ENCODE measurements at places on chromosomes 2 and 18.

DNA sequence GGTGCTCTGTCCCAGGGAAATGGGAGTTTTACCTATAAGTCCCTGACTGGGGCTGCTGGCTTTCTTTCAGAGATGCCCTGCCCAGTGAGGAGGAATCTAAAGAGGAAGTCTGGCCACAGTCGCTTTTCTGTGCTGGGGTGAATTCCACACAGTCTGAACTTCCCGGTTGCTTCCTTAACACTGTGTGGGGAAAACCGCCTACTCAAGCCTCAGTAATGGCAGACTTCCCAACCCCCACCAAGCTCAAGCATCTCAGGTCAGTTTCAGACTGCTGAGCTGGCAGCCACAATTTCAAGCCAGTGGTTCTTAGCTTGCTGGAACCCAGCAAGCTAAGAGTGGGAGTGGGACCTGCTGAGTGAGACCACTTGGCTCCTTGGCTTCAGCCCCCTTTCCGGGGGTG lies 54.9 kb downstream of the NUP35 start:
- no peak for DNase-seq

GRCh38 chr18:79567481-79568147 lies 112.0 kb upstream of the CTDP1 start:
- DNase-seq, result peak; percentile 49

DNA sequence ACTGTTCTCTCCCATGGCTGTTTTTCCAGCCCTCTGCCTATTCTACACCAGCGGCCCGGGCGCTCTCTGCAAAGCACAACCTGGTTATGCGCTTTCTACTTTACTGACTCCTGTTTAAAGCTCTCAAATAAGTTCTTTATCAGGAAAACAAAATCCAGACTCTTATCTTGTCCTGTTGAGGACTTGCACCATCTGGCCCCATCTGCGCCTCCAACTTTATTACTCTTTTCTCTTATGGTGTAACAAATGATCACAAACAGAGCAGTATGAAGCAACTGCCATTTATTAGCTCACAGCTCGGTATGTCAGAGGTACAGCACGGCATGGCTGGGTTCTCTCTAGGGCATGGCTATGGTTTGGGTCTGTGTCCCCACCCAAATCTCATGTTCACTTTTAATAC lies 236.5 kb upstream of the NT5C1B start:
- no peak for DNase-seq

GRCh38 chr2:35864141-35864540 lies 491.4 kb upstream of the CRIM1 start:
- DNase-seq, result no peak

DNA sequence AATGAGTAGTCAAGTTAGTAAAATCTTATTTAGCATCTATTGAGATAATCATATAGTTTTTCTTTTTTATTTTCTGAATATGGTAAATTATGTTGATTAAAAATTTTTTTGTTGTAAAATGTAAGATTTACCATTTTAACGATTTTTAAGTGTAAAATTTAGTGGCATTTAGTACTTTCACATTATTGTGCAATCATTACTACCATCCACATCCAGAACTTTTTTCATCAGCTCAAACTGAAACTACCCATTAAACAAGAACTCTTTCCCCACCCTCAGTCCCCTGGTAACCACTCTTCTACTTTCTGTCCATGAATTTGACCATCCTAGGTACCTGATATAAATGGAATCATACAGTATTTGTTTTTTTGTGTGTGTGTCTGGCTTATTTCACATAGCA lies 11.1 kb downstream of the RAB3GAP1 start:
- no peak for DNase-seq

- DNase-seq, result no peak
Measured at GRCh38 chr2:191618046-191618780, 59.7 kb upstream of the NABP1 start.

- no peak for DNase-seq
Measured at GRCh38 chr2:65551528-65551927, 119.1 kb upstream of the SPRED2 start.

GRCh38 chr2:227241005-227241404 lies 76.6 kb downstream of the COL4A3 start:
- DNase-seq, result no peak

- no peak for DNase-seq
Measured at GRCh38 chr18:76588601-76589226, 93.7 kb upstream of the ZNF516 start.

GRCh38 chr2:195795879-195796278 lies 138.9 kb downstream of the SLC39A10 start:
- no peak for DNase-seq

GRCh38 chr2:167718560-167718959 lies 528.8 kb downstream of the STK39 start:
- no peak for DNase-seq

- no peak for DNase-seq
Measured at GRCh38 chr18:35463827-35464226, 33.9 kb downstream of the INO80C start.

GRCh38 chr2:98483257-98483861 lies 38.7 kb downstream of the INPP4A start:
- DNase-seq, result no peak

DNA sequence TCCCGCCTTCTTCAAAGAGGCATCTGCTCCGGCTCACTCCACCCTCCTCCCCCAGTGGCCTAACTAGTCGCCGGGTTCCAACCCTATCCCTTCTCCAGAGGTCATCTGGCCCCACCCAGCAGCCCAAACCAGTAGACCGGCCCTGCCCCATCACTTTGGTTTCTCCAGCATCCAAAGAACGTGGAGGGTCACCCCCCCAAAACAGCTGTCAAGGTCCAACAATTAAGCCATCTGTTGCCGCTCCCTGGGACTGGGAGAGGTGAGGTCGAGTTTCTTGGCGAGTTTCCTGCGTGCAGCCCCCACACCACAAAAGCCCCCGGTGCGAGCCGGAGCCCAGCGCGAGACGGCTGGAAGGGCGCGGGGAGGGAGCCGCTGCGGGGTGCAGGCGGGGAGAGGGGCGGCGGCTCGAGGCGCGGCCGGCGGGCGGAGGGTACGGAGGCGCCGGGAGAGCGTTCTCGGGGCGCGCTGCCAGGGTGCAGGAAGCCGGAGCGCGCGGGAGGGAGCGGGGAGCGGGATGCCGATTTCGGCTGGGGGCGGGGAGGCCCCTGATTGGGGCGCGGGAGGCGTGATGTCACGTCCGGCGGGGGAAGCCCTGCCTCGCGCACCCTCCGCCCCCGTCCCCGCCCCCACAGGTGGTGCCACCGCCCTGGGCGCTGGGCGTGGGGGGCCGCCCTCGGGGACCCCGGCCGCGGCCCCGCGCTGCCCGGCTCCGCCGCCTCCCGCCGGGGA lies 571 bp upstream of the GPC1 start:
- DNase-seq, result peak; percentile 48

- no peak for DNase-seq
Measured at GRCh38 chr2:41377837-41378236, 670.0 kb upstream of the PKDCC start.

GRCh38 chr2:69216535-69217332 lies 170.3 kb downstream of the GFPT1 start:
- no peak for DNase-seq

DNA sequence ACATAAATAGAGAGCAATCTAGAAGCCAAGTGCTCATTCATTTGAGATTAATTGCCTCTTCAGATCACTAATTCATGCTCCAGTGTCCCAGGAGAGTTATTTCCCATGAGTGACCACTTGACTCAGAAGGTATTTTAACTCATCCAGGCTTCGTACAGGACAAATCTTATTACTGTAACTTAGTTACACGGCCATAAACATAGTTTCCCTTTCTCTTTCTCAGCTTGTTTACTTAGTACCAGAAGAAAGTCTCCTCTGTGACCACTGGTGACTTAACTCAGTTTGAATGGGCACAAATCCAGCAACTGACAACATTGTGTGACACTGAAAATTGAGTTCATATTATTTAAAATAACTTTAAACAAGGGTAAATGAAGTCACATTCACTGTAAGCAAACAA lies 25.3 kb downstream of the MMADHC start:
- no peak for DNase-seq

DNA sequence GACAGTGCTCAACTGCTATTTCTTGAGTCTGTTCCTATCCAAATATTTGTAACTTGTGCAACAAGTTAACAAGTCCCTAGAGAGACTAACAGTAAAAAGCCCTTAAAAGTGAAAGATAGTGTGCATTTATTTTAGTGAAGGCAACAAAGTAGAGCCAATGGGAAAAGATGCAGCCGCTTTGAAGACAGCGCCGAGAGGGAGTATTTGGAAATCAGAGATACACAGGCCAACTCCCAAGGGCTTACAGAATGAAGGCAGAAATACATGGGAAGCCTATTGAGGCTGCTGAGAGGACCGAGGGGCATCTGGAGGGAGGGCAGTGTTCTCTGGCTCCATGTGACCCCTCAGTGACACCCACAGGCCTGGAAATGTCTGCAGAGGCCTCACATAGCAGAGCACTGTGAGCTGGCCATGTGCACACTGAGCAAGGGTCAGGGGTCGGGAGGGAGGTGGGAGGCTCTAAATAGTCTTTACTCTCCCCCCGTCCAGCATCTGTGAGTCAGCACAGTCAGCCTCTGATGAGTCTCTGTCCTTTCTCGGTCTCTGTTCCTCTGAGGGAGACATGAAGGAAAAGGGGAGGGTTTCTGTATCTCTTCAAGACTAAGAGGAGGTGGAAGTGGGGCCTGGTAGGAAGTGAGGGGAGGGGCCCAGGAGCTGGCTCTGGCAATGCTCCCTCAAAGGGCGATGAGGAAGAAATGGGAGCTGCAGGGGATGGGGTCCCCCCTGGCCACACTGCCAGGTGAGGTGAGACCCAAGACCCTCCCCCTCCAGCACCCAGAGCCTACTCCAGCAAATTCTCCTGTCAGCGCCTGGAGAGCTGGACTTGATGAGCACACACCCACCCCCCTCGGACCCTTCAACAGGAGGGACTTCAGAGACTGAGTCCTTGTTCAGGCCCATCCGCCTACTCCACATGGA lies 133.6 kb downstream of the SP3 start:
- no peak for DNase-seq

GRCh38 chr2:9703701-9704221 lies 73.0 kb upstream of the YWHAQ start:
- no peak for DNase-seq

GRCh38 chr18:80171054-80171872 lies 62.2 kb downstream of the ADNP2 start:
- peak; percentile 71 for DNase-seq

DNA sequence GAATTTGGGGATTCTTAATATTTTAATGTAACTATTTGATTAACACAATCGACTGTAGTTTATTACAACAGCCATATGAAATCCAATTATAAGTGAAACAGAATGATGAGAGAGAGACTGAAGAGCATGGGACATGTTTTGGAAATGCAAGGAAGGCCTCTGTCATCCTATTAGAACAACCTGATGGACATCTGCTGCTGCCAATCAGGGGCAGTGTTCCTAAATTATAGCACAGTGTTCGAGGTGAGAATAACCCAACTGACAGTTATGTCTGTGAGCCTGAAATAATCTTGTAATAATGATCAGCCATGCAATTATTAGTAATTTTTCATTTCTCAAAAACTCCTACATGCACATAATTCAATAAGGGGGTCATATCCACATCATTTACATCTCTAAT lies 73.6 kb downstream of the CCDC141 start:
- DNase-seq, result no peak

DNA sequence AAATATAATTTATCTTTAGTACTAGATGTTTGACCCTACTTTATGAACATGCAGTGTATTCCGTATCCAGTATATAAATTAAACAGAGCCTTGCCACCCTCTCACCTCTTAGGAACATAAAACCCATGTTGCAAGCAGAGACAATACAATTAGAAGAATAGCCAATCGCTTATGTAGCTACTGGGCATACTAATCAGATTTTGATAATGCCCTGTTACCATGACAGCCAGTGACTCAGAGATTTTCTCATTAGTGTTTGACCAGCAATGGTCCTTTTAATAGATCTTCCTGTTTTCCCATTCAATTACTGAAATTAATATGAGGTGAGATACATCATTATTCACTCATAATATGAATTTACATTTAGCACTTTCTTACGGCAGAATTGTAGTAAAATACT lies 547.3 kb upstream of the VWC2L start:
- no peak for DNase-seq

GRCh38 chr2:23124214-23124750 lies 260.7 kb upstream of the KLHL29 start:
- no peak for DNase-seq

- DNase-seq, result no peak
Measured at GRCh38 chr2:37585295-37585908, 86.0 kb downstream of the CDC42EP3 start.

DNA sequence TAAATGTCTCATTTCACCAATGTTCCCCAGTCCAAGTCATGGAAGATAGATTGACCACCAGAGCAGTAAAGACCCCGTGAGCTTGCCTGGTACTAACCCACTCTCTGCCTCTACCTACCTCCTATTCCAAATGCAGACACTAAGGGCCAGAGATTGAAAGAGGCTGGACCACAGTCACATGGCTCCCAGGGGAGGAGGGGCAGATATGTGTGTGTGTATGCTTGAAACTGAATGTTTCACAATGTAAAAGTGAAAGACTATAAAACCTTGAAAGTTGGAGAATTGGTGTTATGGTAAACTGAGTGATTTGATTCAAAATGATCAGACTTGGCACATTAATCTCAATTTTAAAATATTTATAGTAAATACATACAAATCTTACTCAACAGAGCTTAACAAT lies 21.7 kb upstream of the KLHL29 start:
- no peak for DNase-seq

DNA sequence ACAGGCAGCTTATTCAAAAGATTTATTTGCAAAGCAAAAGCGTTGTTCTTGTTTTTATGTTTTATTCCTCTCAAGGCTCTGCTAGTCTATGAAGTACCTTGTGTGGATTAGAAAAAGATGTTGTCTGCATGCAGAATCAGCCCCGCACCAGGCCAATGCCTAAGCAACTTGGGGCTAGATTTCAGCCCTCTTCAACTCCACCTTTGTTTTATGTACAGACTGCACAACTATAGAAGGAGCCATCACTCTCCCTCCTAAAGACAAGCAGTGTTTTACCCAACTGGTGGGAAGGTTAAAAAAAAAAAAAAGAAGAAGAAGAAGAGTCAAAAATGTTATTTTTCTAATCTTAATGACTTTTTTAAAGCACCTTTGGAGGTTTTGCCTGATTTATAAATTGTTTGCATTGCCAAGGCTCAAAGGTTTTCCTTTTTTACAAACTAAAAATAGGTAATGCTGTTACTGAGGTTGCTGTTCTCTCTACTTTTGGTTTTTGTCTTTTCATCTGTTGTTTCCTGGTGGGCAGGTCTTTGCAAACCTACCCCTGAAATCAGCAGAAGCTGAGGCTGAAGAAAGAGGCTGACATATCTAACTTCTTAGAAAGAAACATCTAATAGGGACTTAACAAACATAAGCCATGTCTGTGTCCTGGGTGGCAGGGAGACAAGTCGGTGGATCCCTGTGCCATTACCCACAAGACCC lies 164.0 kb downstream of the SLC39A10 start:
- DNase-seq, result no peak

All from endothelial cell (in vitro differentiated cells).